ENCODE measurements at places on chromosomes 4 and X.
A peak's percentile ranks its signal among the peaks of the same experiment; 100 is the strongest.

DNA sequence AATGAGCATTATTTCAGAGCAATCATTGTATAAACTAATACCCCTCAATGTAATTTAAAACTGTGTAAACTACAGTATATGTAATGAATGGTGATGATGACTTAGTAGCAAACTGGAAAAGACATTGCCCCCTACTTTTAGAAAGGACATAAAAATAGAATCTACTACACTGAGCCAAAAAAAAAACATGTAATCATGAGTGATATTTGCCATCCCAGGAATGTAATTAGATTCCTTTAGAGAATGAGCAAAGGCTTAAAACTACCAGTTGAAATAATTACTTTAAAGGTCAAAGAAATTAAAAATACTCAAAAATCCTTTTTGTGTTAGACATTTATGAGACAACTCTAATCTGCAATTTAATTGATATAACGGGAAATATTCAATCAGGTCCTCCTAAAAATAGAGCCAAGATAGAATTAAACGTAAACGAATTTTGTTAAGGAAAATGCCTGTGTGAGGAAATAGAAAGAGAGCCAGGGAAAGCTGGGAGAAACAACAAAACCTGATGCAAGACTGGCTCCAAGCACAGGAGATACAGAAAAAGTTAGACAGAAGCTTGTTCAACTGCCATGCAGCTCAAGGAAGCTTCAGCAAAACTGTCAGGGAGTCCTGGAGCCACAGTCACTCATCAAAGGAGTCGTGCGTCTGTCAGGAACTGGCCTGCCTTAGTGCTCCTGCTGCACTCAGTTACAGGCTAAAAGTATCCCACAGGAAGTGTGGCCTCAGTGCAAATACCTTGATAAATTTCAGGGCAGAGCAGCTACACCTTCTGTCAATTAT is 655.7 kb upstream of the INTU start:
- no peak for DNase-seq

- peak; percentile 85 for DNase-seq
These were observed 21.2 kb upstream of the SLC25A31 start for GRCh38 chr4:127708985-127709384.

GRCh38 chr4:6582889-6583490 is 8.0 kb downstream of the MAN2B2 start:
- DNase-seq: peak; percentile 19

GRCh38 chrX:2479420-2479780 is 21.4 kb downstream of the DHRSX start:
- DNase-seq: no peak

DNA sequence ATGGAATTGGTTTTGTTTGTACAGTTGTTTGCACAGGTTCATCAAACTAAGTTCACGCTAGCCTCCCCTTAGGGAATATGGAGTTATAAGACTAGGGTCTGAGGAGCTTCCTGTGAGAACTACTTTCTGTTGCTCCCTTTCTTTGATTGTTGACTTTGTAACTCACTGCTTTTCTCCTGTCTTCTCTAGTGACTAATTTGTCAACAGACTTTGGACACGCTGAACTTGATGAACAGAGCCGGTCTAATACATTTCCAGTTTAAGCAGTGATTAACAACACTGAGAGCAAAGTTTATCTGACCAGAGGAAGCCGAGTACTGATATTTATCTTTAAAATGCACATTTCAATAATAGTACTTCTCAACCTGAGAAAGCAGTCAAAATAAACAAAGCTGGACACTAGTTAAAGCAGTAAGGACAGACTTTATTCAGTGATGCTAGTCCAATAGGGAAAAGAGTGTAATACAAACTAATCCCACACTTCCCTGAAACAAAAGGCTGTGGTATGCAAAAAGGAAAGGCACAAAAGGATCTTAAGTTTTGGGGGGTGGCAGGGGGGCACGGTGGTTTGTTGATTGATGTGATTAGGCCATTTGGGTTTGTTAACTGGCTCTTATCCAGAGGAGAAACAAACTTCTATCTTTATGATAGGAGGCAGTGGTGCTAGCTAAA is 2.7 kb upstream of the NUDT9 start:
- no peak for DNase-seq

DNA sequence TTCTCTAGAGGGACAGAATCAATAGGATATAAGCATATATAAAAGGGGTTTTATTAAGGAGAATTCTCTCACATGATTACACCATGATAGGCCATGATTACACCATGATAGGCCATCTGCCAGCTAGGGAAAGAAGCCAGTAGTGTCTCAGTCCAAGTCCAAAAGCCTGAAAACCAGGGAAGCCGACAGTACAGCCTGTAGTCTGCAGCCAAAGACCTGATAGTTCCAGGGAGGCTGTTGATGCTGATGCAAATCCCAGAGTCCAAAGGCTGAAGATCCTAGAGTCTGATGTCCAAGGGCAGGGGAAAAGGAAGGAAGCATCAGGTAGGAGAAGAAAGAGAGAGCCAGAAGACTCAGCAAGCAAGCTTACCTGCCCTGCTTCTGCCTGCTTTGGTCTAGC is 411.3 kb upstream of the EMCN start:
- DNase-seq: no peak

DNA sequence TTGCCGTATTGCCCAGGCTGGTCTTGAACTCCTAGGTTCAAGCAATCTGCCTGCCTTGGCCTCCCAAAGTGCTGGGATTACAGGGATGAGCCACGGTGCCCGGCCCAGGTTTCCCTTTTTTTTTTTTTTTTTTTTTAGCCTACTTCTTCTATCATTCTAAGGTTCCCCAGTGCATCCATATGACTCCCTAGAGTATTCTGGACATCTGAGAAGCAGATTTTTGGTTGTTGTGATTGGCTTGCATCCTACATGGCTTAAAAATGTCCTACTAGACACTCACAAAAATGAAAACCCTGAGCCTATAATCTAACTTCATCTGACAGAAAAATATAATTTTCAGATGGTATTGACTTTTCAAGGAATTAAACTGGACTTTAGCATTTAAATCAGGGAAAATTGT is 41.7 kb downstream of the SMIM14 start:
- DNase-seq: no peak

DNA sequence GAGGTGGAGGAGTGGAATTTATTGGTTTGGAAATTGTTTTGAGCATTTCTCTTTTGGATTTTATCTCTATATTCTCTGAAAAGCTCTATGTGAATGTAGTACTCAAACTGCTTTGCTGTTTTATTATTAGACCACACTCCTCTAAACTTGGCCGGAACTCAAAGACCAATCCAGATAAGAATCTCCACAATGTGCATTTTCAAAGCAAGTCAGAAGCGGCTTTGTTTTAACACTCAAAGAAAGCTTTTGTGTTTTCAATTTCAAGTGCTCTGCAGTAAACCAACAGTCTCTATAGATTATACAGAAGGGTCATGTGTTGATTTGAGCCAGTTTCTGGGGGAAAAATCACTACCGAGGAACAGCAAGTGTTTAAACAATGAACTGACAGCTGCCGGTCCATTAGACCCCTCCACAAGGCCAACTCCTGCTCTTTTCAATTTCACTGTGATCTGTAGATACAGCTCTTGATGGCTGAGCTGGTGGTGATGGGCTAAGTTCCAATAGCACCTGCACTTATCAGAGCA is 79.4 kb downstream of the FTHL17 start:
- no peak for DNase-seq

DNA sequence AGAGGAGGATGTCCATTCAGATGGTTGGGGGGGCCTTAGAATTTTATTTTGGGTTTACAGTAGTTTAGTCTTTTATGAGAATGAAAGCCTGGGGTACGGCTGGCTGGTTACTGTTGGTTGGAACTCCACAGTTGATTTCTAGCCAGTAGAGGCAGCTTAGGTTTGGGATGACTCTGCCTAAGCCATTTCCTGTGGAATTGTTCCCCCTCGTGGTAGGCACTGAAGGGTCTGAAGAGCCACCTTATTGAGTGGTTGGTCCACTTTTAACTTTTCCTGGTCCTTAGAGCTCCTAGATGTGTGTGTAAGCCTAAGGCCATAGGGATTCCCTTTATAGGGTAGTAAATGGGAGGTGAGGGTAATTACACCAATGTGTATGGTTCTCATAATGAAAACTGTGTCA is 19.7 kb downstream of the SPIN3 start:
- no peak for DNase-seq

- no peak for DNase-seq
These were observed 132.7 kb downstream of the THOC2 start for GRCh38 chrX:123600181-123600580.

DNA sequence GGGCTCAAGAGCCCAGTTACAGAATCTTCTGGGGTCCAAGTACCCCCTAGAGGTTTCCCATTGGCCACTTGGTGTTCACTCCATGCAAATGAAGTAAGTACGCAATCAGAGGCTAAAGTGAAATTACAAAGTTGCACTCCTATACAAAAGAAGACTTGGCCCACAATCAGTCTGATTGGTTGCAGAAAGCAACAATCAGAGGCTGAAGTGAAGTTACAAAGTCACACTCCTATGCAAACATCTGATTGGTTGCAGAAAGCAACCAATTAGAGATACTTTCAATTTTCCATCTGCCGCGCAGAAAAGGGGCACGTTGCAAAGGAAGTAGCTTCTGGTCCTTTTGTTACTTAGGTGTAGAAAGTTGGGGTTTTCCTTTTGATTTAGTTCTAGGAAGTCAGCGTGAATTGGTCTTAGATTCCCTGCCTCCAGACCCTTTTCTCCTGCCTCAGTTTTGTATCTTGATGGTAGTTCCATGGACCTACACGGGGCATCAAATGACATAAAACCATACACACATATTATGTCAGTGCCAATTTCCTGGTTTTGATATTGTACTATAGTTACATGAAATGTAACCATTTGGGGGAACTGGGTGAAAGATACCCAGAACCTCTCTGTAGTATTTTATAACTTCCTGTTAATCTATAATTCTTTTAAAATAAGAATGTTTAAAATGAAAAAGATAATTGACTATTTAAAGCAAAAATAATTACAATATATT is 12.4 kb upstream of the PIN4 start:
- peak; percentile 0 for DNase-seq

DNA sequence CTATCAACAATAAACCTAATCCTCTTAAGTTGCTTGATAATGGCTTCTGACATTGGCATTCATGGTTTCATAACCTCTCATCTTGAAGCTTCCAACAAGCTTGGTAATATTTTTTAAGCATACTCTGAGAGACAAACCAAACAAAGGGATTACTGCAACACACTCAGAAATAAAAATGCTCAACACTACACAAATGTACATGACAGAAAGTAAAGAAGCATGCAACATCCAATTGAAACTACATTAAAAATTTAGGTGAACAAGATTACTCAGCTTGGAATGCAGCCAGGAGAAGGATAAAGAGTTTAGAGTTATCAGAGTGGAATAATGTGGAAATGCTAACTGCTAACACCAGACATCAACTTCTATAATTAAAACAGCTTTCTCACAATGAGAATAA is 1136.6 kb upstream of the PABPC4L start:
- DNase-seq: no peak

DNA sequence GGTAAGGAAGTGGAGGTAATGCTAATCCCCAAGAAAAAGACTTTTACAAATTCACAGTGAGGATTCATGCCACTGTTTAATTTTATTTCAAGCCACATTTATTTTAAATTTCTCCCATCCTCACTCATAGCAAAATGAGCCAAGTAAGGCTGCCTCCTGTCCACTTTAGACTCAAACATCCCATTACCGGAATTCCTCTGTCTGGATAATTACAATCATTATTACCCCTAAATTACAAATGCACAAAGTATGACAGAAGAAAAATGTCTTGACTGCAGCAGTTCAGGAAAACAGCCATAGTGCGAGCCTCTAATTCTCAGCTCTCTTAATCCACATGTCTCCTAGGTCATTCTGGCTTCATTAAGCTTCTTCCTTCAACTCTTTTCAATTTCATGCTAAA is 57.0 kb downstream of the MAPK10 start:
- no peak for DNase-seq

- DNase-seq: no peak
These were observed 23.6 kb upstream of the GPRIN3 start for GRCh38 chr4:89331197-89331596.

DNA sequence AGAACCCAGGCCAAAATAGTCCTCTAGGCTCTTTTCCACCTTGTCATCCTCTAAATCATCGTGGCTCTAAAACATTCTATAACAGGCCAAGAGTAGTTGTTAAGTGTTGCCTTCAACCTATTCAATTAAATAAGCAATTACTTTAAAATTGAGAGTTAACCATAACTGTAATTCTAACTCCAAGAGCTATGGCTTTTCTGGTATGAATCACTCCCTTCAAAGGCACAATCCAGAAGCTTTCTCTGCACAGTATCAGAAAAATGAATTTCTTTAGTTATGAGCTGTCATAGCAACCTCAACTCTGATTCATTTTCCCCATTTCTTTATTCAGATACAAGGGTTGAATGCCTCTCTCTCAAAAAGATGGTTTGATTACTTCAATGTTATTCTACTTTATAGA is 21.7 kb downstream of the INPP4B start:
- peak; percentile 15 for DNase-seq

GRCh38 chrX:153696100-153696499 is 8.4 kb downstream of the SLC6A8 start:
- DNase-seq: no peak

- no peak for DNase-seq
These were observed 155.6 kb downstream of the PPP4R3C start for GRCh38 chrX:27307546-27307945.

DNA sequence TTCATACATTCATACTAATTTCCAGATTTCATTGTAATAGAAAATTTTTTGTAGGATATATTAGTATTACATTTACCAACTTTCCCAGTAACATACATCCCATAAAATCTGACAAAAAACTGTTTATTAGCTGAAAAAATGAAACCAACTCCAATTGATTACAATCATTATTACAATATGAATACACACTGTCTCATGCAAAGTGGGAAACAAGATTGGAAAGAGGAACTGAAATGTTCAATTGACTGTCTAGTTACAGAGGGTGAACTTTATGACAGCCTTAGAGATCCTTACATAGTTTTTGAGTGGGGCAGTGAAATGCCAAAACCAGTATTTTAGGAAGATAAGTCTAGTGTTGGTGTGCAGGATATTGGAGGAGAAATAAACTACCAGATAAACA is 2.3 kb upstream of the AMBN start:
- no peak for DNase-seq

DNA sequence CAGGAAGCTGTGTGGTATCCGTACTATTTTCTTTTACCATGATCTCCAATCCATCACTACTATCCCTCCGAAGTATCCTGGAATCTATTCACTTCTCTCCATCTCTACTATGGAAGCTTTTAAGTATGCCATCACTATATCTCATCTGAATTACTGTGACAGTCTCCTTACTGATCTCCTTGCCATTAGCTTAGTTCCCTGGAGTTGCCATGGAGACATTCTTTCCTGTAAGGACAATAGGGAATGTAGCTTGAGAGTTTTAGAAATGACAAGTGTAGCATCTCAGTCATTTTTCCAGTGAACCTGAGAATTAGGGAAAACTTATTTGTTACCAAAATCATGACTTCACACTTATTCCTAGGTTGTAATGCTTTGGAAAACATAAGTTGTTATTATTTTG is 86.3 kb downstream of the HPGD start:
- DNase-seq: no peak

- no peak for DNase-seq
These were observed 56.8 kb downstream of the CXCL13 start for GRCh38 chr4:77662396-77662795.

DNA sequence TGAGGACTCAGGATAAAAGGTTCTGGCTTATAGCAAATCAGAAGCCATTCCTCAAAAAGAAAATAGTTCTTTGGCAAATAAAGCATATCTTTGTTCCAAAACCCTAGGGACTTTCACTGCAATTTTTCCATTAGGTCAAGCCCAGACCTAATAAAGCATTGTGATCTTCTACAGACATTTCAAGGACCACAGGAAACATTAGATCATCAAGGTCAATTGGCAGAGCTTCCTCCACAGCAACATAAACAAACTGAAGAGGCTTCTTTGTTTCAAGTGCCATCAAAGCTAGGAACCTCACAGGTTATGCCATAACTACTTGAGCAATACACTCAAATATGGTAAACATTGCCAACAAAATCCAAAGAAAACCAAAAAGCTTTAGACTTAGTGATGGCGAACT is 144.9 kb downstream of the ANXA5 start:
- DNase-seq: no peak
